ENCODE measurements at places on chromosomes 7 and 10.

GRCh38 chr7:18570441-18570840, 74.9 kb downstream of the HDAC9 start:
- DNase-seq: no peak

DNA sequence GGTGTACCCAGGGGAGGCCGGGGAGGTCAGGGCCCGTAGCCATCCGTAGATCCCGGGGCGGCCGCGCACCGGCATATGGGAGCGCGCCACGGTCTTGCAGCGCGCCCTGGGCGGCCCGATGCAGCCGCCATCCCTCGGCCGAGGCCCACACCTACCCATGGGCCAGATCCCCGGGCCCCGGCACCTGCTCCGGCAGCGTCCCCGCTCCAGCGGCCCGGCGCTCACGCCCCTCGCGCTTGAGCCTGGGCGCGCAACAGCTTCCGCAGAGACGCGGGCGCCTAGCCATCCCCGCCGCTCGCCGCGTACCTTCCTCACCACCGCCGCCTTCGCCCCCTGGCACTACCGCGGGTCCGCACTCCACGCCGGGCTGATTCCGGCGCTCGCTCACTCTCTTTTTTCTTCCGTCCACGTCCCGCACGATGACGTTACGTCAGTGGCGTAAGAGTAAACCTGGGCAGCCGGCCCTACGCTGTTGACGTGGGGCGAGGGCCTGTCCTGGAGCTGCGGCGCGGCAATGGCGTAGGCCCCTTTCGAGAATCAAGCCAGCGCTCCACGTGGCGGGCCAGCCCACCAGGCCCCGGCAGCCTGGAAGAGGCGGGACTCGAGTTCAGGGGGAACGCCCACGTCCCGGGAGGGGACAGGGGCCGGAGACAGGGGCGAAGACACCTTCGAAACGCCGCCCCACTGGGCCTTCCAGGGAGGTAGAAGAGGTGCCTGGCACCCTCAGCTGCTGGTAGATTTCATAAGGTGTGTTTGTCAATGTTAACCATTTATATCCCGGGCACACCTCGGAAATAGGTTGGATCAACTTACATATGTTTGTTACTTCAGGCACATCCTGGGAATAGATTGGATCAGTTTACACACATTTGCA, at the start of gene ALDH18A1:
TSS of gene ALDH18A1 (minus strand) at position 421 of the 874 bp plus-strand sequence. CDS start 3,334 bp downstream, outside the sequence.
- DNase-seq: peak; percentile 93

DNA sequence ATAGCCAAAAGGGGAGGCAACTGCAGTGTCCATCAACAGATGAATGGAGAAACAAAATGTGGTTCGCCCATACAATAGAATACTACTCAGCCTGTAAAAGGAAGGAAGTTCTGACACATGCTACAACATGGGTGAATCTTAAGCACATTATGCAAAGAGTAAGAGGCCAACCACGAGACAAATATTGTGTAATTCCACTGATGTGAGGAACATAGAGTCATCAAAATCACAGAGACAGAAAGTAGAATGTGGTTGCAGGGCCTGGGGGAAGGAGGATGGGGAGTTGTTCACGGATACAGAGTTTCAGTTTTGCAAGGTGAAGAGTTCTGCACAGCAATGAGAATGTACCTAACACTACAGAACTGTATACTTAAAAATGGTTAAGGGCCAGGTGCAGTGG, 13.7 kb upstream of the C10orf71 start:
- peak; percentile 69 for DNase-seq

DNA sequence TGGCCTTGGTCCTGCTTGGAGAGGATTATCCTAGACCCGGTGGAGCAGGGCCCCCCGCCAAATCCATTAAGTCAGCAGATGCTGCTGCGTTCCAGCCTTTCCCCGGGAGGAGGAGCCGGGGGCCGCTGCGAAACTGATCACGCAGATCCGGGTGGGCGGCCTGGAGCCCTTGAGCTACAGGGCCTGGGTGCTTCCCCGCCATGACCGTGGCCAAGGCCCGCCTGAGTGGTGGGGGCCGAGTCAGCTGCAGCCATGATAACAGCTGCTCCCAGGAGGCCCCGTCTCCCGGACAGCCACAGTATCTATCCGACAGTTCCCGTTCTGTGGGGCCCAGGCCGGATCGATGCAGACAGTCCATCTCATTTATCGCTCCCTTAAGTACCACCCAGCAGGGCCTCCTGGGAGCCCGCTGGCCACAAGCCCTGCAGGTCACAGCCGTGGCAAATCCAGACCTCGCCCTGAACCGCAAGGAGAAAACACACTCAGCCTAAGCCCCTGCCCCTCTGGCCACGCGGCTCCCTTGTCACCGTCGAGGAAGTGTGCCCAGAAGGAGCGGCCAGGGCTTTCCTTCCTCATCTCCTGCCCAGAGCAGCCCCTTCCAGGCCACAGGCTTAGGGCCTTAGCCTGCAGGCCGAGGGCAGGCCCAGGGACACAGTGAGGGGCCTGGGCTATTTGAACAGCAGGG, 34.4 kb upstream of the SLC29A4 start:
- peak; percentile 57 for DNase-seq

DNA sequence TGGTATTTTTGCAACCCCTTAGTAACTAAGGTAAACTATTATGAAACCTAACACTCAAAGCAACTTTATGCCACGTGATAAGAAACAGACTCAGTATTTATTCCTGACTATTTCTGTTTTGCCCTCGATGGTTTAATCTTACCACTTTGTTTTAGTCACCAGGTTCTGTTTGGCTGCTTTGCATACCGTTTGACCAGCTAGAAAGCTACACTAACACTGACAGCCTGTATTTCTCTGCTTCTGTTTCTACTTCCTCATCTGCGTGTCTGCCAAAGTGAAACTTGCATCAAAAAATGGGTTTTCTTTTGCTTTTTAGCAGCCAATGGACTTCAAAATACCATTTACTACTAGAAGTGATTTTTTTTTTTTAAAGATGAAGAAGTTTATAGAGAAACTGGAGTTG, 802.5 kb downstream of the GRM8 start:
- DNase-seq: no peak

- DNase-seq: no peak
Observed at GRCh38 chr7:90613088-90613498, 17.0 kb downstream of the CDK14 start.

DNA sequence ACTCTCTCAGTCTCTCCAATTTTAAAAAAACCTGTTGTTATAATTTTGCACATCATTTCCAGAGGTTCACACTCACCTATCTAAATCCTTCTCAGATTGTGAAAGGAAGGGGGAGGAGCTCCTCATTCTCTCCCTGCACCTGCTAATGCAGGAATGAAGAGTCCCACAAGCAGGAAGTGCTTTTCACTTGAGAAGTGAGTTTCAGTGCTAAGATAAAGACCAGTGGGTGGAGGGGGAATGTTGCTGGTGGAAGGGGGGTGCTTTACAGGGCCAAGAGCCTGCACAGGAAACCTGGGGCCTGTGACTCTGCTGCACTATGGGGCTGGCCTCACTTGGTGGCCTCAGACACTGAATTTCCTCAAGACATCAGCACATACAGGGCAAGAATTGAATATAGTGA, 176.4 kb downstream of the PTPN20 start:
- no peak for DNase-seq

DNA sequence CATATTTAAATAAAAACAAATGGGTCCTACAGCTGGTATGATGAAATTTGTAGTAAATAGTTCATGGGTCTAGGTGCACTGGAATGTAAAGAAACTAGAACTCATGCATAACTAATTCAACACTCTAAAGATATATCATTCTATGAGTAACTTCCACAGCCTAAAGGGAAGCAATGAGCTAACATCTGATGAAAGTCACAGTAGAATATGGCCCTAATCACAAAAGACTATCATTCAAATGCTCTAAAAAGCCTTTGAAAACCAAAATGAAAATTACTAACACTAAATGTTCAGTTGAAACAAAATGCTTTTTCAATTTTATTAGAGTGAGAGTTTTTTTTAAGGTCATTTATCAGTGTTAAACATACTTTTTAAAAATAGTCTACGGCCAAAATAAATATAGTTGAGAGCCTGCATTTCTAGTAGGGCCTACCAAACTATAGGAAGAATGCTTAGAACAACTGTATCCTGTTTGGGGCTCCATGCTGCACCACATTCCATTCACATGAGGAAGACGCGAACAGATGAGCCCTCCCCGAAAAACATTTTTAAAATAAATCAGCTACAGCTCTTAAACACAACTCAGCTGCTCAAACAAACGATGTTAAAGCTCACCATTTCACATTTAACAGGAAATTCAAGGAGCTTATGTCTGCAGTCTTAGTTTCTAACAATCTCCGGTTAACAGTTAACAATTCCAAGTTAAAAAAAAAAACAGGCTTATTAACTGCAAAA, 134.5 kb downstream of the NRBF2 start:
- DNase-seq: no peak

DNA sequence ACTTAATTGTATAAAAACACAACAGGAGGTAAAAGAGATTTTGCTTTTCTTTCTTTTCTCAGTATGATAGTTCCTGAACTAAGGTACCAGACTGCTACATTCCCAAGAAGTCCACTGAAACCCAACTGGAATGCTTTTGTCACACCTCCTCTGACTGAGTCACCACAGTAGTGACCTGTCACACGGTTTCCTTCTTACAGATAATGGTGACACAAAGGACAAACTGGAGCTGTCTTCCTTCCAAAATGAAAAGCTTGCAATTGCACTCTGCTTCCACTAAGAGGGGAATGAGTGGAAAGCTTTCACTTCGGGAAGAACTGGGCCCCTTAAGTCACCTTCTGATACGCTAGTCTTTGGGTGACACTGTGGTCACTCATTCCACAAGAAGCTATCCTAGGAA, 122.2 kb downstream of the KMT2E start:
- DNase-seq: no peak

GRCh38 chr10:103884681-103885139, 29.3 kb upstream of the SH3PXD2A start:
- DNase-seq: no peak

GRCh38 chr10:7340179-7340874, 70.5 kb downstream of the SFMBT2 start:
- DNase-seq: no peak

GRCh38 chr7:22724861-22725260, 2.1 kb upstream of the IL6 start:
- DNase-seq: no peak

- DNase-seq: peak; percentile 63
Observed at GRCh38 chr7:100675105-100675451, 1.5 kb downstream of the GNB2 start.

GRCh38 chr10:80462299-80462980, 8.3 kb downstream of the TSPAN14 start:
- no peak for DNase-seq

- peak; percentile 79 for DNase-seq
Observed at GRCh38 chr7:139873593-139874301, 44.7 kb downstream of the TBXAS1 start.

GRCh38 chr7:101376601-101377000, 13.9 kb downstream of the COL26A1 start:
- no peak for DNase-seq

- no peak for DNase-seq
Observed at GRCh38 chr10:62175251-62175650, 93.4 kb downstream of the RTKN2 start.

DNA sequence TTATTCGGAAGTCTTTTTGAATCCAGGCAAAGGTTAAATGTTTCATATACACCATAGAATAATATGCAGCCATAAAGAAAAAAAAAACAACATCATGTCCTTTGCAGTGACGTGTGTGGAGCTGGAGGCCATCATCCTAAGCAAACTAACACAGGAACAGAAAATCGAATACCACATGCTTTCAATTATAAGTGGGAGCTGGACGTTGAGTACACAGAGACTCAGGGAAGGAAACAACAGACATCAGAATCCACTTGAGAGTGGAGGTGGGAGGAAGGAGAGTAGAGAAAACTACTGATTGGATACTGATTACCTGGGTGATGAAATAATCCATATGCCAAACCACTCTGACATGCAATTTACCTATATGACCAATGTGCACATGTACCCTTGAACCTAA, 293.4 kb downstream of the KLF6 start:
- no peak for DNase-seq

GRCh38 chr7:139783647-139784385, 6.0 kb upstream of the HIPK2 start:
- no peak for DNase-seq

- DNase-seq: no peak
Observed at GRCh38 chr10:48444266-48444665, 137.8 kb downstream of the MAPK8 start.

GRCh38 chr10:50452603-50453002, 171.2 kb downstream of the SGMS1 start:
- DNase-seq: no peak

All from natural killer cell treated with Interleukin-12 subunit alpha and Interleukin-12 subunit beta and Interleukin-15 and Interleukin-18, amount 100 ng/mL, for 72 hours (primary cell).